Right ventricle myocardium superior (tissue), 1 donor: ENCODE measurements at places on chromosomes 2 and 18. TPM values are rescaled to one million over a fixed set of nuclear protein-coding genes. Genes with fewer than 3 reads are reported as not detected.
A peak's percentile ranks its signal among the peaks of the same experiment; 100 is the strongest.

DNA sequence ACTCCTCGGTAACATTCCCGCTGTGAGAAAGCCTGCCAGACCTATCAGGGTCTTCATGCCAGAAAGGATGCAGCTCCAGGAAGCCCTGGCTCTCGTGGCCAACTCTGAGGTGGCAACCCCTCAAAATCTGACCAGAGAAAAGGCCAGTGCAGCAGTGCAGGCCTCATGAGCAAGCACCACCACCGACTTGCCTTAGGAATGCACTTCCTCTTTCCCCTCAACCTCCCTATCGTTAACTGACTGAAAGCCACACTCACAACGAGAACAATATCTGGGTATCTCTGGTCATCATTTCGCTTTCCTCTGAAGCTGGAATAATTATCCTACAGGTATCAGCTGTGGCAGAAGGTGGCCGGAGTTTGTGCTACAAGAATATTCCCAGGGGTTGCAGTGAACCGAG is 101.4 kb upstream of the POU3F3 start:
- DNase-seq = no peak

DNA sequence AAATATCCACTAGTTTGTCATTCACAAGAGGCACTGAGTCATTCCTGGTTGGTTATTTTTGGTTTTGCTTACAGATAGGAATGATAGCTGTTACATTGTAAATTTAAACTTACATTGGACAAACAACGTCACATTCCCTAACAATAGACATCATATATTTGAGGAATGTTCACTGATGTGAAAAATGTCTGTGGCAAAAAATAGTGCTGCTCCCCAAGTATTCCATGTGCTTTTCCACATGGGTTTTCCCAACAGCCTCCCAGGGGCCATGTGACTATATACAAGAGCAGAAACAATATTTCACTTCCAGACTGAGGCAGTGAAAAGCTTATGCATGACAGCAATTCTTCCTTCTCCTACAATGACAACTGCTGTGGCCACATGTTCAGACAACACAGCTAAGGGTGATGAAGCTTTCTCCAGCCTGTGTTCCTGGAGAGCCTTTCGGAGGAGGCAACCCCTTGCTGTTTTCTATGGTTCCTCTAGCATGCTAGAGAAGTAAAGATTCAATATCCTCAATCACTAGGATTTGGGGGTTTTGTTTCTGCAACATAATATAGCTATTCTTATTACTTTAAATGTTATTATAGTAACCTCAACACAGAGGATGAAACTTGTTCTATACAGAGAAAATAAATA is 202.7 kb downstream of the PTH2R start:
- DNase-seq = no peak

GRCh38 chr2:200217320-200217719 is 89.2 kb upstream of the SPATS2L start:
- DNase-seq = no peak

- DNase-seq = no peak
Observed at GRCh38 chr2:132577686-132578085, 92.3 kb downstream of the LYPD1 start.

DNA sequence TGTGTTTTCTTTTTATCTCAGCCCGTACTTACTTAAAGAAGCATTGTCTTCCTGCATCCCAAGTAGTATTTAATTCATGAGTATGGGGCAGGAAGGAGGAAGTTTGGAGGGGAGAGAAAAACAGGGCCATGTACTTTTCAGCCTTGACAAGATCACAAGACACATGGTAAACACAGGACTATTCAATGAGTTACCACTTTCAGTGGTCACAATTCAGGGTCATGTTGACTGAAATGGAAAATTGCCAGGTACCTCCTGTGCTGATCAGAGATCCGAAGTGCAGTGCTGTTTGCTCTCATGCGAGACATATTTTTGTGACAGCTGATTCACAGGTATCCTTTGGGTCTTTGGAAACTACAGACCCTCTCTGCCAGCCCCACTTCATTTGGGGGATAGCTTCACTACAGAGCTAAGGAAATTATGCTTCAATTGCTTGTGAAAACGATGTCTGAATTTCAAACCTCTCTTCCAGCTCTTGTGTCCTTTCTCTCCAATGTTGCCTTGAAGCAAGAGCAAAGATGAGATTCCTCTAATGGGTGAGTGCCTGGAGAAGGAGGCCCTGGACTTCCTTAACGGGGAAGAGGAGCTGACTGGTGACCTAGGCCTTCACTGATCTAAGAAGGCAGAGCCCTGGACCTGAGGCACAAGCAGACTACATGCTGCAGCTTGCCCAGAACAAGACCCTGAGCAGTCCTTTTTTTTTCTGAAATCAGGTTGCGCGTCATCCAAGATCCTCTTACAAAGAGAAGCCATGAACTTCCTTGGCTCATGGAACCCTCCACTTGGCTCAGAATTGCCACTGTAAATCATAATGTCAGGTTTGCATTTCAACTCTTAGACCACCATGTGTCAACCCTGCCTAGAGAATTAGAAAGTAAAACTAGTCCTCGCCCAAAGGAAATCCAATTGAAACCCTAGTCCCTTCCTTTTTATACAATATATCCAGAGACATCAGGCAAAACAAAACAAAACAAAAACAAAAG is 44.1 kb downstream of the EVA1A start:
- no peak for DNase-seq

DNA sequence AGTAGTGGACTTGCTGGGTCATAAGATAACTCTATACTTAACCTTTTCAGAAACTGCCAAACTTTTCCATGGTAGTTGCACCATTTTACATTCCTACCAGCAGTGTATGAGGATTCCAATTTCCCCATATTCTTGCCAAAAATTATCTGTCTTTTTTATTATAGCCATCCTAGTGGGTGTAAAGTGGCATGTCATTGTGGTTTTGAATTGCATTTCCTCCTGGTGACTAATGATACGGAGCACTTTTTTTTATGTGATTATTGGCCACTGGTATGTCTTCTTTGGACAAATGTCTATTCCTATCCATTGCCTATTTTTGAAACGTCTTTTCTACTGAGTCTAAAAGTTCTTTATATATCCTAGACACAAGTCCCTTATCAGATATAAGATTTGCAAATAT is 44.3 kb downstream of the CACNB4 start:
- no peak for DNase-seq

Gene TSPYL6
- not detected for total RNA-seq

DNA sequence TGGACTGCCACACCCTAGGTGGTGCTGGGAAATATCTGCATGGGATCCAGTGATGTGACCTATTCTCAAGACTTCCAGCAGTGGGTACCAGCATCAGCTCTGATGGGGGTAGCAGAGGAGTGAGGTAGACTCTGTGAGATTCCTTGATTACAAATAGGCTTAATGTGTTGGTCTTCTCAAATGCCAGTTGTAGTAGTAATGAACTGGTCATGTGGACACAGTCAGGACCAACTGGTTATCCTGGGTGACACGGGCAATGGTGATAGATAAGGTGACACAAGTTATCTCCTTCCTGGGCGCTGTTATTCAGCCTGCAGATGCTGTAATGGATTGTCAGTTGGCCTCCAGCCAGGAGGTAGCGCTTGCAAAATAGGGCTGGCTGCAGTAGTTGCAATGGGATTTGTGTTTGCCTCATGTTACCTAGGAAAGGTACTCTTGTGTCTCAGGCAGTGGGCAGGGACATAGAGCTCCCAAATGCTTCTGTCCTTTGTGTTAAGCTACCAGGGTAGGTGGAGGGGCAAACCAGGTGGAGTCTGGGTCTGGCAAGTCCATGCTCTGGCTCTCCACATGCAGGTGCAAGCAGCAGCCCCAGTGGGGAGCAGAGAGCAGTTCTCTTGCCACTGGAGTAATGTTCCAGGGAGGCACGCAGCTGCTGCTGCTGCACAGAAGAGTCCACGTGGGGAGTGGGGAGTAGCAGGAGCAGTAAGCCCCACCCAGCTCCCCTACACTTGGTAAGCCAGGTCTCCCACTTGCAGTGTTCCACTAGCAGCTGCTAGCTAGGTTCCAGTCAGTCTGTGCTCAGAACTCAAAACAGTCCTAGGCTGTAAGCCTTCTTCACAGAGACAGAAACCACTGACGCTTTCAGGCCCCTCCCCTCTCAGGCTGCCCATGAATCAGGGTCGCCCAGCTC is 505.4 kb upstream of the DDX18 start:
- no peak for DNase-seq

GRCh38 chr2:227163485-227163997 is 464 bp downstream of the COL4A4 start:
- peak; percentile 40 for DNase-seq

DNA sequence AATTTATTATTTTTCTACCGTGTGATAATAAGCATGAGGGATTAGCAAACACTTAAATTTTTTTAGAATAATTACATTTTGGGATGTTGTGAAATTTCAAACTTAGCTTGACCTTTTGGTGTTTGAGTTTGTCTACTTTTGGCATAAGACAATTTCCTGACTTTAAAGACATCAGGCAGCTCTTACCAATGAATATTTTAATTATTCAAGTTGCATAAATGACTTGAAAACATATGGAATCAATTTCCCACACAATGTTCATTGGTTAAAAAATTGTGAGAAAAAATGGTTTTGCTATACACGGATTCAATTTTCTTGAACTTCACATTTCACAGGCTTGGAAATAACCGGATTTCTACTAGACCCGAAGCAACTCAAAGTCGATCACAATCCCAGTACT is 243.4 kb downstream of the IKZF2 start:
- DNase-seq = no peak

Gene SERPINB11
- not detected for total RNA-seq

Gene ORC2
- total RNA-seq = 20.4 TPM

Gene GPR75
- total RNA-seq = 0.86 TPM

GRCh38 chr2:160132761-160133160 is 67.3 kb downstream of the ITGB6 start:
- DNase-seq = no peak

GRCh38 chr2:37205689-37206341 is 9.5 kb downstream of the CEBPZOS start:
- DNase-seq = no peak

GRCh38 chr2:4090668-4091630 is 387.6 kb downstream of the DCDC2C start:
- DNase-seq = no peak

Gene CFAP65
- not detected for total RNA-seq

- DNase-seq = no peak
Observed at GRCh38 chr18:79921984-79922965, 29.2 kb downstream of the SLC66A2 start.

GRCh38 chr2:47061944-47062678 is 93.0 kb downstream of the STPG4 start:
- peak; percentile 42 for DNase-seq

Gene CABYR
- total RNA-seq = not detected

GRCh38 chr2:195450552-195451113 is 206.4 kb upstream of the SLC39A10 start:
- DNase-seq = no peak

- peak; percentile 50 for DNase-seq
Observed at GRCh38 chr2:62340994-62341484, 145.1 kb downstream of the B3GNT2 start.

DNA sequence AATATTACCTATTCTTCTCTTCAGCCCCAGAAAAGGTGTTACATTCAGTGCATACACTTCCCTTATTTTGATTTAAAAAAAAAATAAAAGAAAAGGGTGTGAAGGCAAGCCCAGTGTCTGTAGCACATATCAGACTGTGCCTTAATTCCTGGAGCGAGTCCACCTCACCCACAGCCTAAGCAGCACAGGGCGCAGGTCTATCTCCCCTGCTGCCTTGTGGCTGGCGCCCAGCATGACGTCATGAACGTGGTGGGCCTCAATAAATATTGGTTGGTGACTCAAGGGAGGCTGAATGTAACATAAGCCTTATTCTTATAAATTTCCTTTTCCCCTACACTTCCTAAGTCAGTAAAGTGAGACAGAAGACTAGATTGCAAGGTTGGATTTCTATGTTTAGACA is 26.4 kb downstream of the ST3GAL5 start:
- DNase-seq = no peak
